HS-5 (cell line): ENCODE measurements at places on chromosomes 13 and 19.

DNA sequence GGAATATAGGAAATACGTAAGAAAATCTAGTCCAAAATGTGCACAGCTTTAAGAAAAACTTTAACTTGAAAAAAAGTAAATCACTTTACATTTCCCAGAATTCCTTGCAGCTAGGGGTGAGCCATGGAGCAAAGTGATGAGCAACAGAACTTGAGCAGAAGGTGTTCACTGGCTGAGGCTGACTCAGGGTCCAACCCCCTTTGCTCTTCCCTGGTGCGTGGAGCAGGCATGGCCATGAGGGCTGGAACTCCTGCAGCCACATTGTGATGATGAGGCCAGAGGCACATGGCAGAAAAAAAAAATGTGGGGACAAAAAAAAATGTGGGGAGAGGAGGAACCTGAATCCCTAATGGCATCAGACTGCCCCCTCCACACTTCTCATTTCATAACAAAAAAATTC, 9.9 kb upstream of the PLA2G4C start:
- DNase-seq: no peak

DNA sequence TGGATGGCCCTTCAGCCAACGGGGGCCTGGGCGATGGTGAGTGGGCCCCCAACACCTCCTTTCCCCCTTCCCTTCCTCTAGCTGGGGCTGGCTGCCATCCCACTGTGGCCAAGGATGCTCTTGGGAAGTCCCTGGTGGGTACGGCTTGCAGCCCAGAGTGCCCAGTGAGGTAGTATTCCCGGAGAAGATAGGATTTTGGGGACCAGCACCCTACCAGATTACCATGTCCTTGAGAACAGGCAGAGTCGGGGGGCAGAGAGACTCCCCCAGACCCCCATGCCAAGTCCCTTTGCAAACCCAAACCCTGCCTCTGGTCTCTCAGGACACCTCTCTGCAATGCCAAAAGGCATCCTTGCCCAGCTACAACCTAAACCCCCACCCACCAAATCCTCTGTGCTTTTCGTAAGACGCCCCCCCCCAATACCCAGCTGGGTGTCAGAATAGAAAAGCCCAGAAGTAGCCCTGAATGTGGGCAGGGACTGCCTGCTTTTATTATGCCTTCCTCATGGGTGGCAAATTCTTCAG, 1.7 kb downstream of the HIF3A start:
- DNase-seq: no peak

DNA sequence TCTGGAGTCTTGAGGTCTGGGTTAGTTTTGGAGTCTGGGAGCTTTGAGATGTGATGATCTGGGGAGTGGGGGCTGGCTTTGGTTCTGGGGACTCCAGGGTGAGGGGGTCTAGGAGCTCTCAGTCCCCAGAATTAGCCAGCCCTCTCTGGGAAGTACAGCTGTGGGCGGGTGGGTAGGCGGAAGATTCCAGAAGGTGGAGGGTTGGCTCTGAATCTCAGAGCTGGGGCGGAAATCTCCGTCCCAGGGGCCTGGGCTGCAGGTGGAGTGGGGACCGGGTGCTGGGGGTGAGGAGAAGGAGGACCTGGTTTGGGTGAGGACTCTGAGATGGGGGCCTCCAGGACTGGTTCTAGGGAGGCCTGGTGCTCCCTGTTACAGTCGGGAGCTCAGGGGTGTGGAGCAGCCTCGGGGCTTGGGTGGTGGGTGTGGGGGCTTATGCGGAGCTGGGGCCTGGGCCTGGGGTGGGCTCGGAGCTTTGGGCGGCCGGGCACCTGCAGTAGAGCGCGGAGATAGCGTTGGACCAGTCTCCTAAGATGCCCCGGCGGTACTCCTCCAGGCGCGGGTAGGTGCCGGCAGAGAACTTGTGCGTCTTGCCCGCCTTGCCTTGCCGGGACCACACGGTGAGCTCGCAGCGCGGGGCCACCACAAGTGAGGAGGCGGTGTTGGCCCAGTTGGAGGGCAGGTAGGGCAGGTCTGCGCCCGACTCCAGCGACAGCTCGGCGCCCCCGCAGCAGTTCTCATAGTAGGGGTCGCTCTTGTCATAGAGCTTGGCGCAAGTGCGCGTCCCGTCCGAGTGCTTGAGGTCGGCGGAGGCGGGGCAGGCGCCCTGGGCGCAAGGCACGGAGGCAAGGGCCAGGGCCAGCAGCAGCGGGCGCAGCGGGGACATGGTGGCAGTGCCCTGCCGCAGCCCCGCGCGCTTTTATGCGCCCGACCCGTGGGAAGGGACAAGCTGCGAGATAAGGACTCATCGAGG, at the start of gene SYCN:
Gene SYCN, minus strand, starts transcription at position 892 of the 970 bp plus-strand sequence. Its CDS starts 9 bp downstream, at position 883.
- no peak for DNase-seq

DNA sequence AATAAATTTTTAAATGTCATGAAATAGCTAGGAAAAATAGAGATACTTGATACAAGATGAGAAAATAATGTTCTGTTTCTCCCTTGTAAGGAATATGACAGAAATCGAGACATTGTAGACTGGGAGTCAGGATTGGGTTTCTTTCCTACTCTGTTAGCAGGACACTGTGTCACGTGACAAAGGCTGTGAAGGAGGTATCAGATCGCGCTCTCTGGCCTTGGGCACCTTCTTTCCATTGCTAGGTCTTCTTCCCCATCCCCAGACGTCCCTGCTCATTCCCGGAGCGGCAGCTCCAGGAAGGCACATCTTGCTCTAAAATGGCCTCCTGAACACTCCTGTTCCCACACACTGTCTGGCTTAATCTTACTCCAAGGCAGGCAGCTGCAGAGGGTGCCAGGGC, 133.4 kb downstream of the TM9SF2 start:
- DNase-seq: no peak

DNA sequence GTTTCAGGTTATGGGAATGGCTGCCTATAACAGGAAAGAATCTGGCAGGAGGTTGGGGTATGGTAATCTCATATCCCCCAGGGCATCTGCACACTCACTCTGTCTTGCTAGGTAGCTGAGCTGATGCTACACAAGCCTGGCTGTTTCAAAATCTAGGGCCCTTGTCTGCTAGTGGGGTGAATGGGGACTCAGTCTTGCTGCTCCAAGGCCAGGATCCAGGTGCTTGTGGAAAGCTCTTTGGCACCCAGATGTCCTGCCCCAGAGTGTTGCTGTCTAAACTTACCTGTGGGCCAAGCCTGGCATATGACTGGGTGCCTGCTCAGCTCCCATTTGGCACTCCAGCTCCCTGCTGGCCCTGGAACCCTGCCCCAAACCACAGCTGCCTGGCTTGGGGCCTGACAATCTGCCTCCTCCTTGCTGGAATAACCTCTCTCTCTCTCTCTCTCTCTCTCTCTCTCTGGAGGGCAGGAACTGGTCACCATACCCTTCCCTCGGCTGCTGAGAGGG, 158.1 kb upstream of the TSC22D1 start:
- DNase-seq: no peak

DNA sequence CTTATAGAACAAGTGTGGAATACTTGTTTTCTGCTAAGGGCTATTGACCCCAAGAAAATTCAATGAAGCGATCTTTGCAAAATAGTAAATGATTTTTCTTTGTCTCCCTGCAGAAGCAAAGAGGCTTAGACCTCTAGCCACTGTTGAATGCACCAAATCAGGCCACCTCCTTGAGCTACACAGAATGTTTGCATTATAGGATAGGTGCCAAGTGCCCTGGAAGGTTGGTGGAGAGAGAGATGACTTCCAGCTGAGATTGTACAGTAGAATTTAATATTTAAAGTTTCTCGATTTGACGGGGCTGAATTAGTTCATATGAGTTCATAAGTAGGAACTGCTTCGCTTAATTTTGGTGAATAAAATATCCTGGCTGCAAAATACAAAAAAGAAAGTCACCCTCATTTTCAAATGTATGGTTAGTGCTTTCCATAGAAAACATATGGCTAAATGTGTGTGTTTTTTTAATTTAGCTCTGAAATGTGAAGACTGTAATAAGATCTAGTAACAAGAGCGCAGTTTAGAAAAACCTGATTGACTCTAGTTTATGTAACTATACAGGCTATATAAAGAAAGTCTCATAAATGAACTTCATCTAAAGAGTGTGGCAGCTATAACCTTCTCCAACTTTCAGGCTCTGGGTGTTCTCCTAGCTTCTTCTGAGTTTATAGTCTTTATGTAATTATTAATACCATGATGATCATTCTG, 41.6 kb downstream of the LRCH1 start:
- no peak for DNase-seq

DNA sequence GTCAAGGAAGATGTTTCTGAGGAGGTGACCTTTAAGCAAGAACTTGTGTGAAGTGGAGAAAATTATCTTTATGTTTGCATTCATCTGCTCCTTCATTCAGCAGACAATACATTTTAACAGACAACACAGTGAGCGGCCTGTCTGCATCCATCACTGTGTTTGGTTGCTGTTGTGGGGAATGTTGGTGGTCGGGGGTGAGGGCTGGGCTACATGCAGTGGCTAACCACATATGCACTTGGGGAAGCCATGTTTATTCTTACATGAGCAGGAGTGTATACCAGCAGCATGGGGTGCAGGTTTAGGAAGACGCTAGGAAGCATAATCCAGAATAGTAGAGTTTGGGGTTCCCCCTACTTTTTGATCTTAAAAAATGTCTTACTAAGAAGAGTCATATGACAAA, 66.4 kb downstream of the DHRS12 start:
- no peak for DNase-seq
